ENCODE measurements at places on chromosomes 11 and 22.

DNA sequence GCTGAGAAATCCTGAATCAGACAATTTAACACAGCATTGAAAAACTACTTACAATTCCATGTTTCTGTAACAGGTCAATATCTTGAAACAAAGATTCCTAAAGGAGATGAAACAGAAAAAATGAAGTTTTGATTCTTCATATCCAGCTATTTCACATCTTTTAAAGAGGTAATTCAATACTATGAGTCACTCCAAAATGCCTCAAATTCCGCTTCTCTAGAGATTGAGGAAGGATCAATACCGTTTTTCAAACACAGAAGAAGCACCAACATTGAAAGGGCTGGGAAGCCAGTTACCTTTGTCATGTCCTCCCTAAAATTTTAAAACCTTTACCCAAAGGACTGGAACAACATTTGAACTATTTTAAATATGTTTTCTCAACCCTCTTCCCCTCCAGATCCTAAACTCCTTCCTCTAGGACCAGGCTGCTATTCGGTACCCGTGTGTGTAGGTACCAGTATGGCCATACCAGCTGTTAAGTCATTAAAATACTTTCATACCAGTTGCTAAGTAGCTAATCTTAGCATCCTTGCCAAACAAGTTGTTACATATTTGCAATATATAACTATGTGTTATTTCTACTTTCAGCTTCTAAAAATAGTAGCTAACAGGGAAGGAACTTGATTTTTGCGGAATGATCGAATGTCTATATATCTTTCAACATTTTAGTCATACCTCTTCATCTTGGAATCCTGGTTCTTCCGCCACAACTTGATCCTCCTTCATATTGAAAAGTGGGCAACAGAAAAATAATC is 2.3 kb downstream of the DMC1 start:
- no peak for DNase-seq

- DNase-seq, result no peak
Observed at GRCh38 chr11:67267188-67268080, 1.2 kb downstream of the GRK2 start.

- DNase-seq, result no peak
Observed at GRCh38 chr11:60835534-60835846, 6.4 kb upstream of the CCDC86 start.

GRCh38 chr11:122123263-122123929 is 7.4 kb upstream of the BLID start:
- no peak for DNase-seq

DNA sequence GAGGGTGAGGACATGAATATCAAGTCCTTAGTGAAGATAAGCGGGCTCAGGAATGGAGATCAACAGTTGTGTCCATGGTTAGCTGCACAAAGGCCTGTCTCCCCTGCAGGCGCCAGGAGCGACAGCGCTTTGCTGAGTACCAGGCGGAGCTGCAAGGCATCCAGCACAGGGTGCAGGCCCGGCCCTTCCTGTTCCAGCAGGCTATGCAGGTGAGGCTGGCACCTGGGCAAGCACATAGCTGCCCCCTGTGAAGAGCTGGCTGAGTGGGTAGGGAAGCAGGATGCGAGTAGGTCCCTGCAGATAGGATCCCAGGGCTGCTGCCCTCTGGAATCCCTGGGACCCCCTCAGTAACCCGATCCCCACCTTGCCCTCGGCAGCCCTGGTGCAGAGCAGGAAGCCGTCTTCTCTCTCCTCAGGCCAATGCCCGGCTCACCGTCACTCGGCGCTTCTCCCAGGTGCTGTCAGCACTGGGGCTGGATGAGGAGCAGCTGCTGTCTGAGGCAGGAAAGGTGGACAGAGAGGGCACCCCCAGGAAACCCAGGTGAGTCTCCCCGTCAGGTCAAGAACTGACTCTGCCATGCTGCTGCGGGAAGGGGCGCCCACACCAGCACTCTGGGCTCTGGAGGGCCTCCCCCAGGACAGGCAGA is 2.6 kb upstream of the SART1 start:
- no peak for DNase-seq

- DNase-seq, result no peak
Observed at GRCh38 chr11:108239076-108239475, 16.2 kb downstream of the ATM start.

GRCh38 chr11:74171997-74172396 is 908 bp downstream of the PPME1 start:
- DNase-seq, result peak; percentile 12

- no peak for DNase-seq
Observed at GRCh38 chr11:134272381-134273316, 3.5 kb upstream of the GLB1L3 start.

DNA sequence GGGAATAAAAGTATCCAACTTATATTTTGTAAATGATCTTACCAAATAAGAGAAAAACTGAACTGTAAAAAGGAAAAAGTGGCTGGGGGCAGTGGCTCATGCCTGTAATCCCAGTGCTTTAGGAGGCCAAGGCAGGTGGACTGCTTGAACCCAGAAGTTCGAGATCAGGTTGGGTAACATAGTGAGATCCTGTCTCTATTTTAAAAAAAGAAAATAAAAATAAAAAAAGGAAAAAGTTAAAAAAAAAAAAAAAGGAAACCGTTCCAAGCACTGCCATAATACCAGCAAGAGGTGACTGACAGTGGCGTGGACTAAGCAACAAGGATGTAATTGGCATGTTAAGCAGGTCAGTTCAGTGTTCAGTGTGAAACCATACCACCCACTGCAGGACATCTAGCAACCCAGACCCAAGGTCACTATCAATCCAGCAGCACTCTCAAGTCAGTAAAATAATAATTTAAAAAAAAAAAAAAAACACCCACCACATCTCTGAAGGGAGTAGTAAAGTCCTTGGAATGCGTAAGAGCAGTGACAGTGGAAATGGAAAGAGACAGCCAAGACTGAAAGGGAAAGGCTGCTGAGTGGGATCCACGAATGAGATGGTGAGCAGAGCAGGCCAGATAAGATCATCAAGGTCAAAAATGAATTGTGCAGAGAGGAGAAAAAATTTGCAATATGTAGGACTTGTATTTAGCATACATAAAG is 43.6 kb downstream of the MAPK1 start:
- no peak for DNase-seq

DNA sequence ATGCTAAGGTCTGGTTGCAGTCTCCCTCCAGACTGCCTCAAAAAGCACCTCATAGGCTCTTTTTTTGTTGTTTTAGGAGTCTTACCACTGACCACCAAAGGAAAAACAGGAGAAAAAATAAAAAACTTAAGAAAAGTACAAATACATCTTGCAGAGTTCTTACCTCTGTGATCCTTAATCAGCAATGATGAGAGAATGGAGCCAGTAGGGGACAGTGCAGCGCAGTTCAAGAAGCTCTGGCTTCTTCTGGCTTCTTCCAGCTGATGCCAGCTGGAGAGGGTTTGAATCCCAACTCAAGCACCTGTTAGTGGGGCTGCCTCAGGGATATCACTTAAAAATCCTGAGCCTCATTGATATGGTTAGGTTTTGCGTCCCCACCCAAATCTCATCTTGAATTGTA is 223.3 kb upstream of the ISX start:
- DNase-seq, result no peak

- DNase-seq, result no peak
Observed at GRCh38 chr11:36803084-36803483, 205.0 kb upstream of the RAG2 start.

- no peak for DNase-seq
Observed at GRCh38 chr11:25910086-25910485, 421.8 kb upstream of the ANO3 start.

GRCh38 chr22:35984183-35985175 is 44.1 kb downstream of the RBFOX2 start:
- no peak for DNase-seq

DNA sequence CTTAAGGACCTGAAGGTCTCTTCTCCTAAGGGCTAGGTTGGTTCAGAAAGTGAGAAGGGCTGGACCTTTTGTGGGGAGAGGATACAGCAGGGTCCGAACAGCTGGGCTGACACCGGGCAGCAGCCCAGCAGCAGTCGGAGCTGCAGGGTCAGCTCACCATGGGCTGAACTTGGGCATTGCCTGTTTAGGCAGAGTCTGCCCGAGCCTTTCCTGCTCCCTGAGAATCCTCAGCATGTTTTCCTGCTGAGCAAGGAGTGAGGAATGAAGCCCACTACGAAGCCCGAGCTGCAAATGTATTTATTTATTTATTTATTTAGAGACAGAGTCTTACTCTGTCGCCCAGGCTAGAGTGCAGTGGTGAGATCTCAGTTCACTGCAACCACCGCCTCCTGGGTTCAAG is 83.9 kb downstream of the PTPRJ start:
- DNase-seq, result no peak

DNA sequence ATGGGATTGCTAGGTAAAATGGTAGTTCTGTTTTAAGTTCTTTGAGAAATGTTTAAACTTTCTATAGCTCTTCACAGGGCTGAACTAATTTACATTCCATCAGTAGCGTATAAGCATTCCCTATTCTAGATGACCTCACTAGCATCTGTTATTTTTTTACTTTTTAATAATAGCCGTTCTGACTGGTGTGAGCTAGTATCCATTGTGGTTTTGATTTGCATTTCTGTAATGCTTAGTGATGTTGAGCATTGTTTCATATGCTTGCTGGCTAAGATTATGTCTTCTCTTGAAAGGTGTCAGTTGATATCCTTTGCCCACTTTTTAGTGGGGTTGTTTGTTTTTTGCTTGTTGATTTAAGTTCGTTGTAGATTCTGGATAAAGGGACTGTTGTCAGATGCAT is 35.9 kb downstream of the MMP27 start:
- no peak for DNase-seq

GRCh38 chr11:22787551-22788162 is 41.9 kb downstream of the SVIP start:
- peak; percentile 48 for DNase-seq

DNA sequence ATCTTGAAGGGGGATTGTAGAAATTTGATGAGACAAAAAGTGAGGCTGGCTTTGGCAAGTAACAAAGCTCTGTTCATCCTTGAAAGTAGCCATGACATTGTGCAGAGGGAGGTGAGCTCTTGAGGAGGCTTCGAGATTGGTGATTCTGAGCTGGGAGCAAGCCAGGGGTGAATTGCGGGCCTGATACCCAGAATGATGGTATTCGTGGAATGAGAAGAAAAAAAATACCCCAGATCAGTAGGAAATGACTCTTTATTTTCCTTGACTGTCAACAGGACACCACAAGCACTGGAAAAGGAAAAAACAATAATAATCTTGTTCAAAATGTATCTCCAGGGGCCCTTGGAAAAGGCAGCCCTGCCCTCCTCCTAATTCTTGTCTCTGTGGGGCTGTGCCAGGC is 62.7 kb downstream of the TSPAN18 start:
- DNase-seq, result no peak

- DNase-seq, result peak; percentile 84
Observed at GRCh38 chr22:17501679-17502285, 61.5 kb upstream of the SLC25A18 start.

- DNase-seq, result no peak
Observed at GRCh38 chr11:108035690-108036089, 27.0 kb downstream of the CUL5 start.

- peak; percentile 88 for DNase-seq
Observed at GRCh38 chr22:46791201-46791731, 28.8 kb downstream of the TBC1D22A start.

GRCh38 chr11:73554671-73555320 is 43.1 kb downstream of the FAM168A start:
- DNase-seq, result no peak

DNA sequence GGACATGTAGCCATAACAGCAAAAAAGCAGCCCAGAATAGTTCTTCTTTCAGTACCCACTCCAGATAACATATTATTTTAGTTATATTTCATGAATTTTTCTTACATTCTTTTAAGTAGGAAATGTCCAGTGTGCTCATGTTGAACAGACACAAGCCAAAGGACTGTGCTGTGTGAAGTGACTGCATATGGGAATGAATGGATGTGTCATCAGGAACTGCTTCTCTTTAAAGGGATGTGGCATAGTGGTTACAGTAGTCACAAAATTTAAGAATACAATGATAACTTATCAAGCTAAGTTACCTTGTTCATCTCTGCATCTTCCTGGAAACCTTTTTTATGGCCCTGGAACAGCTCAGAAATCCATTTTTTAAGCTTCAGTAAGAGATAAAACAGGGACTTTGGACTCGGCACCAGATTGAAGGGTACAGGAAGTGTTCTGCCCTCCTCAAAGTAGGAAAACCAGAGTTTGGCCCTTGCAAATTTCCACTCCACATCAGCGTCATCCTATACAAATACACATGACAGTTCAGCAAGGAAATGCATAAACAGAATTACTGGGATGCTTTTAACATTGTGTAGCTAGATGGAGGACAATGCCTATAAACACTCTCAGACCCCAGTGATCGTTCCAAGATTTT is 112.8 kb downstream of the TRPC6 start:
- DNase-seq, result no peak

DNA sequence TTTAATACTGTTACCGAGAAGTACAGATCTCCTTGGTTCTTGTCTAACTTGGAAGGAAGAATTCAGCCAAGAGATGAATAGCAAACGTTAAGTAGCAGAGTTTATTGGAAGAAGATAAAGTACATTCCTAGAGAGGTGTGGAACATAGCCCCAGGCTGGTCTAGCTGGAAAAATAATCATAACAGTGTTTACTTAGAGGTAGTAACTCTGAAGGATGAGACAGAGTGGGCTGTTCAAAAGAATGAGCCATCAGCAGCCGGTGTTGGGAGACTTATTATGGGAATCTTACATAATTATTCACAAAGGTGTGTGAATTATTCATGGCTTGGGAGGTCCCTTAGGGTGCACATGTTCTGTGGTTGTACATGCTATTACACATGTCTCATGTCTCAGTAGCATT is 276.5 kb downstream of the LUZP2 start:
- DNase-seq, result no peak

GRCh38 chr22:30705710-30706651 is 11.3 kb downstream of the OSBP2 start:
- DNase-seq, result peak; percentile 22

Measured in KBM-7 (cell line).